ENCODE measurements at places on chromosomes 1 and 21. TPM values are rescaled to one million over a fixed set of nuclear protein-coding genes. Genes with fewer than 3 reads are reported as not detected.
A peak's percentile ranks its signal among the peaks of the same experiment; 100 is the strongest.

GRCh38 chr1:214364786-214365295 lies 83.9 kb downstream of the SMYD2 start:
- no peak for DNase-seq

Gene SPRR2G
- total RNA-seq, result not detected

- DNase-seq, result peak; percentile 54
Observed at GRCh38 chr21:35475762-35476161, 426.7 kb upstream of the RUNX1 start.

DNA sequence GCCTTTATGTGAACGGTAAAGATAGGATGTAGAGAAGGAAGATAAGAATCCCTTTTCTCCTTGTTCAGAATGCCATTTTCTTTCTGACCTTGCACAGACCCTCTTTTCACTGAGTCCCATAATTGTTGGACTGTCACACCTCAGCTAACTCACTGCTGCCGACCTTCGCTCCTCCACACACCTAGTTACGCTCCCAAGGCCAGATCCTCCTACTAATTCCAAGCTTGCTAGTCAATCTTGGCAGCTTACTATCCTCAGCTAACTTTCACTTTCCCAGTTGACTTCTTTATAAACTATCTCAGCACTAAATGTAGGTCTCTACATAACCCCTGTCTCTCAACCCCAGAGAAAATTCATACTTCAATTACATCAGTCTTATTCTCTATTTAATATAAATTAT lies 471.8 kb upstream of the PRMT6 start:
- DNase-seq, result peak; percentile 6

Gene TSPAN2
- total RNA-seq, result 9.0 TPM

DNA sequence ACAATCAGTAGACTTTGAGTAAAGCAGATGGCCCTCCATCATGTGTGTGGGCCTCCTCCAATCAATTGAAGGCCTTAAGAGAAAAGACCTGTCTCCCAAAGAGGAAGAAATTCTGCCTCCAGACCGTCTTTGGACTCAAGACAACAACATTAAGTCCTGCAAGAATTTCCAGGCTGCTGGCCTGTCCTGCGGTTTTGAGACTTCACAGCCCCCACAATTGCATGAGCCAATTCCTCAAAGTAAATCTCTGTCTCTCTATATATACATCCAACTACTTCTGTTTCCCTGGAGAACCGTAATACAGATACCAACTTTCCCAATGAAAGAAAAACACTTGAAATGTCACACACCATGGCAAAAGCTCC lies 16.4 kb downstream of the REG4 start:
- DNase-seq, result peak; percentile 7

DNA sequence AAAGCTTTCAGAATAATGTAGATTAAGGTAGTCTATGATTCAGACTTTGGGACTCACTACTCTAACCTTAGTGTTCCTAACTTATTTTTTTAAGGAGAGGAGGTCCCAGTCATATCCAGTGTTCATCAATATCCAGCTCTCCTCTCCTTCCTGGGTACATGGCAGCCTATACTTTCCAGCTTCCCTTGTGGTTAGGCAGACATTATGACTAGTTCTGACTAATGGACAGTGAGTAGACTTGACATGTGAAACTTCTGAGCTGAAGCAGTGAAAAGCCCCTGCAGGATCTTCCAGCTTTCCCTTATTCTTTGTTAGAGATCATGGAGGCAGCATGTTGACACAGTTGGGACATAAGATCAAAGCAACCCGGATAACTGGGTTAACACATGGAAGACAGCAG lies 144.2 kb downstream of the PTPRU start:
- DNase-seq, result peak; percentile 57

DNA sequence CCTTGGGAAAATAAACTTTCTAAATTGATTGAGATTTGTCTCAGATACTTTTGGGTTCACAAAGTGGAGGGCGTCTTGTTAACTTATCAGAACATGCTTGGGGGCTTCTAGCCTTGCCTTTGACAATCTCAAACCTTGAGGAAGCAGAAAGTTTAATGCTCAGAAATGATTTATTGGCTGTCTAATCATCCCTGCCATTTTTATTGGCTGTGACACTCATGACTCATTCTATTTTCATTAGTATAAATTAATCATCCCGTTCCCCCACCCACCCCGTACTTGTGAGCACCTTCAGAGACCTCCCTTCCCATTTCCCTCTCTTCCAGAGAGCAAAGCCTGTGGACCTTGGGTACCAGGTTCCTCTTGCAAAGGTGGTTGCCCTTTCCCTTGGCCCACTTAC lies 87.1 kb downstream of the FGGY start:
- DNase-seq, result no peak

- peak; percentile 89 for DNase-seq
Observed at GRCh38 chr1:225653463-225654276, 747 bp upstream of the ENAH start.

Gene APP
- 292 TPM for total RNA-seq

DNA sequence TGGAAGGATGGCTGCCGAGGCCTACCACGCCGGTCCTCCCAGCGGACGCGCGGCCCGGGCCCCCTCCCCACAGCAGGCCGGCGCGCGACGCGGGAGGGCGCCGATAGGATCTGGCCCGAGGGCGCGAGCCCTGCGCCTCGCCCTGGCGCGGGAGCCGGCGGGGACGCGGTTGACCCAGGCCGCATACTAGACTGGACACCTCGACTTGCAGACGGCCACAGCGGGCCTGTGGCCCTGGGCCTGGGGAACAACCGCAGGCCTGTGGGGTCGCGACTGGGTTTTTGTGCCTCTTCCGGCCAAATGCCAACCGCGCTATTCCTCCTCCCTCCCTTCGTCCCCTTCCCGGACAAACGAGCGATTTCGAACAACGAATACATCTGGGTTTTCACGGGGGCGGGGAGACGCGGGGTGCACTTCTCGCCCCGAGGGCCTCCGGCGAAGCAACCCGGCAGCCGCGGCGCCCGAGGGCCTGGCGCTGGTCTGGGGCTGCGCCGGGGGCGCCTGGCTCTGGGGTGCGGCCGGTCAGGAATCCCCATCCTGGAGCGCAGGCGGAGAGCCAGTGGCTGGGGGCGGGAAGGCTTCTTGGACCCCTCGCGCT lies 2.4 kb downstream of the NHLH2 start:
- no peak for DNase-seq

Gene CSMD2
- total RNA-seq, result 10.4 TPM

Gene GJC2
- 0.54 TPM for total RNA-seq

- DNase-seq, result no peak
Observed at GRCh38 chr1:189513091-189513490, 964.6 kb downstream of the BRINP3 start.

DNA sequence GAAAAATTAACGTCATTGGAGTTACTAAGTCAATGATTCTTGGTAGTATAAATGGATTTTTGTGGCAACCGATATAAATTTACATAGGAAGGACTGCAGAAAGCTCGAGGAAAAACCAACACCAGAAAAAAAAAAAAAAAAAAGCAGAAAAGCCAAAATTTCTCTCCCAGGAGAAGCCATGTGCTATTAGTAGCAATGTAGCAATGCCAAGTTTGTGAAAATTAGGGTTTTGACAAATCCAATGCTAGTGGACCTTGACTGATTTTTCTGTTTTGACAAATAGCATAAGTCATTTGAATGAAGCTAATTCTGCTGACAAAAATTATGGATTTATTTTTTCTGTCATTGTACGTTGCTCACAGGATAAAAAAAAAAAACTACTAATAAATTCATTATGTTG lies 1561.9 kb downstream of the MRPL39 start:
- no peak for DNase-seq

- DNase-seq, result no peak
Observed at GRCh38 chr1:23908453-23909341, 4.5 kb downstream of the CNR2 start.

Gene CASZ1
- total RNA-seq, result under 0.01 TPM

- DNase-seq, result peak; percentile 76
Observed at GRCh38 chr1:211653959-211654496, 21.4 kb downstream of the NEK2 start.

Gene ATP6V1G3
- not detected for total RNA-seq

DNA sequence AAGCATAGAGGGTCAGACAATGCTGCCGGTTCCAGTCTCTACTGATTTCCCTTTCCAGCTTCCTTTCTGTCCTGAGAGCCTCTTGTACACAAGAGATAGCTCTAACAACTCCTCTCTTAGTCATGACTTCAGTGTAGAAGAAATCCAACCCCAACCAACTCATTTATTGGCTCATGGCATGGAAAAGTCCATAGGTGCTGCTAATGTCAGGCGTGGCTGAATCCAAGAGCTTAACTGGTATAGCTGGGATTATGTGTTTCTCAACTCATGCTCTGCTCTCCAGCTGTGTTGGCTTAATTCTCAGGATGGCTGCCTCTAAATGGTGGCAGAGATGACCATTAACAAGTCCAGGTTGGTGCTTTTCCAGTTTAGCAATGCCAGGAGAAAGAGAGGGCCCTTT lies 12.4 kb upstream of the THRAP3 start:
- no peak for DNase-seq

GRCh38 chr1:238177351-238177750 lies 286.6 kb upstream of the ZP4 start:
- DNase-seq, result no peak

DNA sequence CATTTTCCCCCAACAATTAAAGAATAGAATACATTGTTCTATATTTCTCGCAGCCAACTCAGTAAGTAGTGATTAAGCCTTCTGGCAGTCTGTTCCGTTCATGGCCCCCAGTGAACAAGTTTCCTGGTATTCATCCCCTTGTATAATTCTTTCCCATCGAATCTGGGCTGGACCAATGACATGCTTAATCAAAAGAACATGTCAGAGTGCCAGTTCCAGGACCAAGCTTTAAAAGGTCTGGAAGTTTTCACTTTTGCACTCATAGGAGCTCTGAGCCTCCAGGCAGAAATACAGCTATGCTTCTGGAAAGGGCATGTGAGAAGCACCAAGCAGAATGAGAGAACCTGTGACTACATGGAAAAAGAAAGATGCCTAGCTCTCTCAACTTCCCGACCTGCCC lies 22.5 kb upstream of the DPYD start:
- DNase-seq, result peak; percentile 92
